ENCODE measurements at places on chromosomes 11 and 22.

DNA sequence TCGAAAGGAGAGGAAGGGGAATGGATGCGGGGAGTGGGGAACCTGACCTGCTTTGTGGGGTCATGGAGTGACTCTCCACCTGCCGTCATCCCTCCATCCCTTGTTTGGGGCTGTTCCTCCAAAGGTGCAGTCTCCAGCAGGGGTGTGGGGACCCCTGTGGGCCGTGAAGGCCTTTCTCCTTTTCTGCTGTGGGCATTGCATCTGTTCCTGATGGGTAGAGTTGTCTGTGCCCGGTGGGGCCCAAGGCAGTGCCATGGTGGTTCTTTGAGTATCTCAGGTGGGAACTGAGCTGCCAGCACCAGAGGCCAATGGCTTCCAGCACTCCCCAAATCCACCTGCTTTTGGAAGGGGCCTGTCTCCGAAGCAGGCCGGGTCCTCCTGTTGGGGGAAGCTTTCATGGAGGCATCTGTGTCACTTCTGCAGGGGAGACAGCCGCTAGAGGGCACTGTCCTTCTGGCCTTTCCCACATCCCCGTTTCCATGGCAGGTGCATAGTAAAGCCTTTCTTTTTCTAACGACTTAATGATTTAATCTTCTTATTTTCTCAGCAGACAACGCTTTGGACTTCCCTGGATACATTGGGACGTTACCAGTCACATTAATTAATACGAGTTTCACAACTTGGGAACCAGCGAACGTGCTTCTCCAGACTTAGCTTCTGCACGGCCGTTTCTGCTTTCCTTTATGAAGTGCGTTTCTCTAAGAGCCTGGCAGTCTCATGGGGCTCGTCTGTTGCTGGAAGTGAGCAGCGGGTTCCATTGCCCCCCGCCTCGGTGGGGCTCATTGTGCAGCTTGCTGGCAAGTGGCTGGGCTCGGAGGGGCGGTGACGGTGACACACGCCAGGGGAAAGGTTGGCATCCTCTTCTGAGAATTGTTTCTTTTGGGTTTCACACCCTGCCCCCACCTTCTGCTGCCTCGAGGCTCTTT, 57.1 kb downstream of the PARVB start:
- H3K27ac ChIP-seq = no peak overlapping the region
- DNase-seq = peak; percentile 74
- no peaks in the 10 kb centered on the region for H3K27me3 ChIP-seq
- no peak overlapping the region for H3K4me3 ChIP-seq
- no peaks in the 10 kb centered on the region for H3K4me1 ChIP-seq
- no peaks in the 10 kb centered on the region for H3K36me3 ChIP-seq

- no peak overlapping the region for H3K4me3 ChIP-seq
- no peaks in the 10 kb centered on the region for H3K27me3 ChIP-seq
- no peak for DNase-seq
- no peaks in the 10 kb centered on the region for H3K4me1 ChIP-seq
- no peak overlapping the region for H3K27ac ChIP-seq
- no peaks in the 10 kb centered on the region for H3K36me3 ChIP-seq
Observed at GRCh38 chr11:126224647-126225294, 13.2 kb downstream of the FAM118B start.

DNA sequence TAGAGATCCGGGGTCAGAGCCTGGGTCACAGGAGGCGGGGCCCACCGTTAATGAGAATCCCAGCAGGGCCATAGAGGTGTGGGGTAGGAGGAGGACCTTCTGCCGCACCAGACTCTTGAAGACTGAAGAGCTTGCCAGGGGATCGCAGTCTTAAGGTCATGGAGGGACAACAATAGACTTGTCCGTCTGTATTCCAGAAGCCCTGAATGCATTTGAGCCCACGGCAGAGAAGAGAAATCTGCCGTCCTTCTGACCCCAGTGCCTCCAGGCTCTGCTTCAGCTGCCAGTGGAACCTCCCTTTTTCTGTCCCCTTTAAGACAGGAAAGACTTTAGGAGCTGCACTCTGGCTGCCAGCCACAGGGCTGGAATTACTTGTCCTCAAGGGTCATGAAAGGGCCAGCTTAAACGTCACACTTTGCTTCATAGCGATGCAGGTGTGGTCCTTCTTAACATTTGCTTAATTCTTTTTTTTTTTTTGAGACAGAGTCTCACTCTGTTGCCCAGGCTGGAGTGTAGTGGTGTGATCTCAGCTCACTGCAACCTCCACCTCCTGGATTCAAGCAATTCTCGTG, 15.5 kb upstream of the ST3GAL4 start:
- H3K4me3 ChIP-seq = no peak overlapping the region
- H3K27me3 ChIP-seq = no peaks in the 10 kb centered on the region
- H3K4me1 ChIP-seq = no peaks in the 10 kb centered on the region
- H3K27ac ChIP-seq = no peak overlapping the region

DNA sequence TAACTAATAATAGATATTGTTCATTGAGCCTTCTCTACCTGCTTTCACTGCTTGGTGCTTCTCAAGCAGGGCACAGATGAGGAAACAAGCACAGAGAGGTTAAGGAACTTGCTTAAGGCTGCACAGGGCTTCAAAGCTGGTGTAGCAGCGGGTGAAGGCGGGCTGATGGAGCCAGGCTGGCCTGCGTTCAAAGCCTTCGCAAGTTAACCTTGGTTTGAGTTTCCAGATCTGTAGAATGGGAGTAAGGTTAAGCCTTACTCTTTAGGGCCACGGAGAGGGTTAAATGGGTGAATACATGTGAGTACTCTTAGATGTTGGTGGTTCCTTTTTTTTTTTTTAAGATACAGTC, 36.2 kb upstream of the EIF3D start:
- no peaks in the 10 kb centered on the region for H3K36me3 ChIP-seq
- H3K4me1 ChIP-seq = no peaks in the 10 kb centered on the region
- peaks cover 6% of the 10 kb centered on the region for H3K27me3 ChIP-seq
- no peak overlapping the region for H3K27ac ChIP-seq

DNA sequence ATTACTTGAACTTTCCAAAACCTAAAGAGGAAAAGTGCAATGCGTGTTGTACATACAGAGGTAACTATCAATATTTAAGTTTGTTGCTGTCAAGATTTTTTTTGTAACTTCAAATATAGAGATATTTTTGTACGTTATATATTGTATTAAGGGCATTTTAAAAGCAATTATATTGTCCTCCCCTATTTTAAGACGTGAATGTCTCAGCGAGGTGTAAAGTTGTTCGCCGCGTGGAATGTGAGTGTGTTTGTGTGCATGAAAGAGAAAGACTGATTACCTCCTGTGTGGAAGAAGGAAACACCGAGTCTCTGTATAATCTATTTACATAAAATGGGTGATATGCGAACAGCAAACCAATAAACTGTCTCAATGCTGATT, 2.1 kb downstream of the ADM start:
- H3K36me3 ChIP-seq = no peaks in the 10 kb centered on the region
- peak overlapping the region; percentile 53 for H3K4me3 ChIP-seq
- no peaks in the 10 kb centered on the region for H3K4me1 ChIP-seq
- DNase-seq = no peak
- H3K27me3 ChIP-seq = no peaks in the 10 kb centered on the region

GRCh38 chr11:7548659-7549274, 35.0 kb downstream of the PPFIBP2 start:
- no peaks in the 10 kb centered on the region for H3K4me1 ChIP-seq
- H3K4me3 ChIP-seq = no peak overlapping the region
- no peak overlapping the region for H3K27ac ChIP-seq
- no peak for DNase-seq
- H3K36me3 ChIP-seq = no peaks in the 10 kb centered on the region
- no peaks in the 10 kb centered on the region for H3K27me3 ChIP-seq

DNA sequence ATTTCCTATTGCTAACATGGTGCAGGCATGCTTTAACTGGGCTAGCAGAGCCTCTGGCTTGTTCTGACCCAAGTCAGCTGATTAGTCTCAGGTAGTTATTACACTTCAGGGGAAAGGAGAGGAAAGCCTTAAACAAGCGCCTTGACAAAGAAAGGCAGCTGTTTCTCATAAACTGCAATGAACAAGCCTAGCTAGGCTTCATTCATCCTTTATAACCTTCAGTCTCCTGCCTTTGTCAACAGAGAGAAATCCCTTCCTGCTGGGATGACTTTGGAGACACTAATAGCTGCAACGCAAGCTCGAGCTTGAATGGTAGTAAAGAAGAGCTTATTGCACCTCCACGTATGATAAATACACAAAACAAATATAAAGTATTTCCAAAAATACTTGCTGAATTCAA, 68.4 kb downstream of the CCDC34 start:
- no peaks in the 10 kb centered on the region for H3K36me3 ChIP-seq
- no peak overlapping the region for H3K4me3 ChIP-seq
- DNase-seq = no peak
- H3K27me3 ChIP-seq = no peaks in the 10 kb centered on the region
- no peaks in the 10 kb centered on the region for H3K4me1 ChIP-seq

DNA sequence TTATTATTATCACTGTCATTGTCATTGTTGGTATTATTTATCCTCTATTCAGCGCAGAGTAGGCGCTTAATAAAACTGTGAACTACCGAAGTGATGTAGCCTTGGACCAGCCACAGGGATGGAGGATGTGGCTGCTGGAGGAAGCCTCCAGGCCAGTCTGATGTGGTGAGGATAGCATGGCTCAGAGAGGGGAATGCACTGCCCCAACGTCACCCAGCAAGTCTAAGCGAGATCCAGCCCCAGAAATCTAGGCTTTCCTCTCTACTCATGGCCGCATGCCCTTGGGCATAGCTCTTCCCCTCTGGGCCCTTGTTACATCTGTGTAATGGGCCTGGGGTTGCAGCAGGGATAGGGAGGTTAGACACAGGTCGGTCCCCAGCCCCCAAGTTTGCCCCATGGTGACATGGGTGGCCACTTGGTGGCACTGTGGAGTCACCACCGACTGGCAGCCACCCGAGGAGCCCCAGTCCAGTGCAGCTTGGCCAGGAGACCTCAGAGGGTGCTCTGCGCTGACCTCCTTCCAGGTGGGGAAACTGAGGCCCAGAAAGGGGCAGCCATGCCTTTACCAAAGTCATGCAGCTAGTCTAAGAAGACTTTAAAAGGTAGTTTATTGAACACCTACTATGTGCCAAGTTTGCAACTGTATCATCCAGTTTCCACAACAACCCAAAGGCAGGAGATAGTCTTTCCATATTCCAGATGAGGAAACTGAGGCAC, 395.7 kb downstream of the MN1 start:
- no peaks in the 10 kb centered on the region for H3K27me3 ChIP-seq
- no peak overlapping the region for H3K4me3 ChIP-seq
- DNase-seq = no peak
- H3K27ac ChIP-seq = no peak overlapping the region

DNA sequence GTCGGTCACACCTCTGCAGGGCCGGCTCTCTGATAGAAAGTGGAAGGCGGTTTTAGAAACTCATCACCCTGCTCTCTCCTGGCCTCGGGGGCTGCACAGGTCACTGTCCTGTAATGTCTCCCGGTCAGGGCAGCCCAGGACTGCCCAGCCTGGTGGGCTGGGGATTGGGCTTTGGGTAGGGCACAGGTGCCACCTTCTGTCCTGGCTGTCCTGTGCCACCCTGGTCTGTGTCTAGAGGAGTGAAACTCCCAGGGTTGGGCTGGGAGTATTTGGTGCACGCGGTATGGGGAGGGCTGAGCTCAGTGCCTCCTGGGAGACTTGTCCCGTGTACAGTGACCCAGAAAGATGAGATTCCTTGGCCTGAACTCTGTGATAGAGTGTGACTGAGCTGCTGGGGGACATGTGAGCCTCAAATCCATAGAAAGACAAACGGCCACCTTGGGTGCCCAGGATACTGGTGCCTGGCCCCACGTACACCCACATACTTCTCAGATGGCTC, 17.8 kb downstream of the SART1 start:
- H3K27me3 ChIP-seq = no peaks in the 10 kb centered on the region
- no peaks in the 10 kb centered on the region for H3K4me1 ChIP-seq

- no peaks in the 10 kb centered on the region for H3K36me3 ChIP-seq
- no peaks in the 10 kb centered on the region for H3K4me1 ChIP-seq
- peak overlapping the region; percentile 29 for H3K27ac ChIP-seq
- no peaks in the 10 kb centered on the region for H3K27me3 ChIP-seq
Observed at GRCh38 chr22:28952857-28953256, 69.5 kb downstream of the ZNRF3 start.

DNA sequence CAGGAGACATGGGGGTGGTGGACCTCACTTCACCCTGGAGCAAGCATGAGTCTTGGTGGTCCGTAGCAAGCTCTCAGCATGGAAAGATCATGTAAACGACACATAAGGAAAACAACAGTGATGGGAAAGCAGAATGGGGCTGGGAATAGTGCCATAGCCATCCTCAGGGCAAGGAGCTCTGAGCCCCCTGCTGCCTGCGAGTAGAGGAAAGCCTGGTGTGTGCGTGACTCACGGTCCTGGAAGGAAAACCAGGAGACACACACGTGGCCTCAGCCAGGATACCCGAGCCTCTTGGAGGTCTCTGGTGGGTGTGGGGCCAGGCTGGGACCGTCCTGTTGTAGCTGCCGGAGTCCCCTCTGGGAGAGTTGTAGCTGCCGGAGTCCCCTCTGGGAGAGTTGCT, 12.4 kb downstream of the SHANK3 start:
- no peak overlapping the region for H3K4me3 ChIP-seq
- H3K36me3 ChIP-seq = no peaks in the 10 kb centered on the region
- H3K4me1 ChIP-seq = no peaks in the 10 kb centered on the region
- no peaks in the 10 kb centered on the region for H3K27me3 ChIP-seq
- no peak for DNase-seq

GRCh38 chr11:69515271-69516245, 34.1 kb downstream of the LINC01488 start:
- no peaks in the 10 kb centered on the region for H3K36me3 ChIP-seq
- DNase-seq = no peak
- no peaks in the 10 kb centered on the region for H3K27me3 ChIP-seq
- H3K4me3 ChIP-seq = no peak overlapping the region

GRCh38 chr22:46511151-46512038, 26.0 kb downstream of the CELSR1 start:
- no peaks in the 10 kb centered on the region for H3K27me3 ChIP-seq
- H3K36me3 ChIP-seq = no peaks in the 10 kb centered on the region
- H3K4me1 ChIP-seq = no peaks in the 10 kb centered on the region
- DNase-seq = no peak
- no peak overlapping the region for H3K4me3 ChIP-seq
- no peak overlapping the region for H3K27ac ChIP-seq

DNA sequence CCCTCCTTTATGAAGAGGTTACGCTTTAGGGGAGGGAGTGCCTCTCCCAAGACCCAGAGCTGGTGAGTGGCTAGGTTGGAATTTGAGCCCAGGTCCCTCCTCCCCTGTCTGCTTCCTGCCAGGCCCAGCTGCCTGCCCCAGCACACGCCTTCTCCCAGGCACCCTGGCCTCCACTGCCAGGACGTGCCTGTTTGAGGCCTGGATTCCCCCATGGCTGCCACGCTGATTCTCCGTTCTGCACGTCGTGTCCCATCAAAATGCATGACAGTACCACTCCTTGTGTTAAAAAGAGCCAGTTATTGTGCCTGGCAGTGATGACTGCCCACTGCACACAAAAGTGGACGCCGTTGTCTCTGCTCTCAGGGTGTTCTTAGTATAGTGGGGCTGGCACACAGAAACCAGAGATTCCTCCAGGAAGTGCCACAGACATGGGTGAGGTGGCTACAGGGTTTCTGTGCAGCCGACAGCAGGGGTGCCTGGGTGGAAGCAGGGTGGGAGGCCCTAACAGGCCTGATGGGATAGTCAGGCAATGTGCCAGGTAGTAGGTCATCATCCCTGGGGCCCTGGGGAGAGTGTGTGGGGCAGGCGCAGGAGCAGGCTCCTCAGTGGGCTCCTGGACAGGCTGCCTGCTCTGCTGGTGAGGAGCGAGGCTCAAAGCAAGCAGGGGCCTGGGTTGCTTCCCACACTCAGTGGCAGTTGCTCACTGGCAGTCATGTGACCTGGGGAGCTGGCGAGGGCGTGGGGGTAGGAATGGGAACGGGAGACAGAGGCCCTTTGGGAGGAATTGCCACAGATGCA, 24.2 kb downstream of the MED15 start:
- H3K4me1 ChIP-seq = peaks cover 5% of the 10 kb centered on the region
- no peaks in the 10 kb centered on the region for H3K27me3 ChIP-seq
- H3K4me3 ChIP-seq = no peak overlapping the region
- no peaks in the 10 kb centered on the region for H3K36me3 ChIP-seq
- peak; percentile 58 for DNase-seq
